Bronchial smooth muscle cell (primary cell): ENCODE measurements at places on chromosomes 7 and 10. TPM values are rescaled to one million over a fixed set of nuclear protein-coding genes. Genes with fewer than 3 reads are reported as not detected.

The CPED1 gene
- total RNA-seq: 29.8 and 36.9 TPM in 2 replicates

The EIF4EBP2 gene
- 12.8 and 17.0 TPM in 2 replicates for total RNA-seq

The DENND2A gene
- total RNA-seq: 38.6 and 47.7 TPM in 2 replicates

The ATOH7 gene
- total RNA-seq: not detected in 2 replicates

The PON1 gene
- not detected in 2 replicates for total RNA-seq

The RARRES2 gene
- total RNA-seq: 2.4 and 11.5 TPM in 2 replicates

The LDB1 gene
- 46.8 and 66.1 TPM in 2 replicates for total RNA-seq

The PSMA2 gene
- total RNA-seq: 42.6 and 50.8 TPM in 2 replicates

The RBM20 gene
- total RNA-seq: under 0.01 TPM in 1 of 2 replicates, not detected in the other

The LRIT2 gene
- not detected in 2 replicates for total RNA-seq

The SPDYE2B gene
- total RNA-seq: not detected in 2 replicates

The LIPF gene
- total RNA-seq: not detected in 2 replicates

The GLUD1 gene
- 254 and 326 TPM in 2 replicates for total RNA-seq

The DNAJB6 gene
- 55.7 and 68.2 TPM in 2 replicates for total RNA-seq

The STRIP2 gene
- total RNA-seq: 0.77 and 7.3 TPM in 2 replicates

The SEMA3A gene
- total RNA-seq: 61.0 and 65.8 TPM in 2 replicates

The SORCS3 gene
- total RNA-seq: not detected in 2 replicates

The TFEC gene
- under 0.01 and 0.16 TPM in 2 replicates for total RNA-seq

The OR2A5 gene
- total RNA-seq: not detected in 2 replicates

The CLDN4 gene
- 0.32 and 0.43 TPM in 2 replicates for total RNA-seq

The ALOX5 gene
- total RNA-seq: under 0.01 TPM in 1 of 2 replicates, not detected in the other

The PTPRN2 gene
- total RNA-seq: under 0.01 and 0.34 TPM in 2 replicates

The MMD2 gene
- not detected in 2 replicates for total RNA-seq

The CACNB2 gene
- total RNA-seq: 1.2 and 1.3 TPM in 2 replicates

The C10orf105 gene
- total RNA-seq: under 0.01 and 0.09 TPM in 2 replicates
